ENCODE measurements at places on chromosomes 16 and 17.

DNA sequence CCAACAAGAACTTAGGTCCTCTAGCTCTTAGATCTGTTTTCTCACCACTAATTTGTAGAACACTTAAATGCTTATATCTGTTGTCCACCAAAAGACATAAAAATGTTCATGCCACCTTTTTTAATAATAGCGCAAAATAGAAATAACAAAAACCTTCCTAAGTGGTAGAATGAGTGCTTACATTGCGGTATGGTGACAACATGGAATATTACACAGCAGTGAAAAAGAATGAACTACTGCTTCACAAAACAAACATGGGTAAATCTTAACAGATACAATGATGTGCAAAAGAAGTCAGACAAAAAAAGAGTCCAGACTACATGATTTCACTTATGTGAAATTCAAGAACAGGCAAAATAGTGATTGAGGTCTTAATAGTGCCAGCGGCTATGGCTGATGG lies 351.1 kb downstream of the CA10 start:
- DNase-seq, result no peak

DNA sequence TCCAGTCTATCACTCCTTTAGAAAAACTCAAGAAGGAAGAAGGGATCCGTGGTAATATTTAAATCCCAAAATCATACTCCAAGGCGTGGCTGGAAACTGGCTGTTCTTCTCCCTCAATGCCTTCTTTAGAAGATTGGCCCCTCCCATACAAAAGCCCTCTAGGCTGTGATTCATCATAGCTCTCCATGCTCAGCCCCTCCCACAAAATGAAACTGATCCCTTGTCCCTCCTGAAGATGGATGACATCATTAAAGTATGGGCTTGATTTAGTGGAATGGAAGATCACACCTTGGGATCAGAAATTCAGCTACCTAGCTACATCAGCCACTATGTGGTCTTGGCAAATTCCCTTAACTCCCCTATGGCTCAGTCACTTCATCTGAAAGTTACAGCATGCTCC lies 4.1 kb downstream of the GRIN2A start:
- no peak for DNase-seq

DNA sequence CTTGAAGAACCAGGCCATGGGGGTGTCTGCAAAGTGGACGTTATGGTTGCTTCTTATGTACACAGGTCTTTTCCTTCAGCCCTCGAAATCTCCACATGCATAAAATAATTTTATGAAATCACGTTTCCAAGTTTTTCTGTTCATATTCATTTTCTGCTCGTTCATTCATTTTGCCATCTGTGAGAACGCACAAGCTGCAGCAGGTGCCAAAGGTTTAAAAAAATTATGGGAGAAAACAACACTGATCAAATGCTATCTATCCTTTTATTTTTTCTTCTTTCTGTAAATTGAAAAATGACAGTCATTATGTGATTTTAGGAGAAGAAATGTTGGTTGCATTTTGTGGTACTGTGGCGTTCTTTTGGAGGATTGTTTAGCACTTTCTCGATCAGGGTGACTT lies 15.5 kb downstream of the SPACA3 start:
- no peak for DNase-seq

DNA sequence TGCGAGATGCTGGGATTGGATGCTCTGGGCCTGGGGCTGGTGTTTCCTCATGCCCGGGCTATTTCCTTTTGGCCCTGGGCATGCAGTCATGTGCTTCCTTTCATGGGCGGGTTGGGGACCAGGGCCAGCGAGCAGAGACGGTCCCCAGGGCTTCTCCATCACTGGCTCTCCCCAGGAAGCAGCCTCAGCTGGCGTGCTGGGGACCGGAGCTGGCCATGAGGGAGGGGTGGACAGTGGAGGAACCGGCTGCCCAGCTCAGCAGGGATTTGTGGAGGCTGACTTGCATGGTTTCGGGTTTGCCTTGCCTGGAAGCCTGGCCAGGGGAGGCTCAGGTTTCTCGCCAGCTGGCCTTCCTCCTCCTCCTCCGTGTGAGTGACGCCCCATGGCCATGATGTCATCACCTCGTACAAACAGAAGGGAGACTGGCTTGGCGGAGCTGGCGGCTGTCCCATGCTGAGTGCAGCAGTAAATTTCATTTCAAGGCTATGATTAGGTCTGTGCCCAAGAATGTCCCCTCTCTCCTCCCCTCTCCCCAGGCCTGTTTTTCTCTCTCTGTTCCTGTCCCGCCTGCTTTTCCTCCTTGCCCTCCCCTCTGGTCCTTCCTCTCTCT lies 8.9 kb upstream of the TIMP2 start:
- DNase-seq, result peak; percentile 90

- no peak for DNase-seq
Measured at GRCh38 chr17:30297715-30298114, 6.0 kb upstream of the BLMH start.

DNA sequence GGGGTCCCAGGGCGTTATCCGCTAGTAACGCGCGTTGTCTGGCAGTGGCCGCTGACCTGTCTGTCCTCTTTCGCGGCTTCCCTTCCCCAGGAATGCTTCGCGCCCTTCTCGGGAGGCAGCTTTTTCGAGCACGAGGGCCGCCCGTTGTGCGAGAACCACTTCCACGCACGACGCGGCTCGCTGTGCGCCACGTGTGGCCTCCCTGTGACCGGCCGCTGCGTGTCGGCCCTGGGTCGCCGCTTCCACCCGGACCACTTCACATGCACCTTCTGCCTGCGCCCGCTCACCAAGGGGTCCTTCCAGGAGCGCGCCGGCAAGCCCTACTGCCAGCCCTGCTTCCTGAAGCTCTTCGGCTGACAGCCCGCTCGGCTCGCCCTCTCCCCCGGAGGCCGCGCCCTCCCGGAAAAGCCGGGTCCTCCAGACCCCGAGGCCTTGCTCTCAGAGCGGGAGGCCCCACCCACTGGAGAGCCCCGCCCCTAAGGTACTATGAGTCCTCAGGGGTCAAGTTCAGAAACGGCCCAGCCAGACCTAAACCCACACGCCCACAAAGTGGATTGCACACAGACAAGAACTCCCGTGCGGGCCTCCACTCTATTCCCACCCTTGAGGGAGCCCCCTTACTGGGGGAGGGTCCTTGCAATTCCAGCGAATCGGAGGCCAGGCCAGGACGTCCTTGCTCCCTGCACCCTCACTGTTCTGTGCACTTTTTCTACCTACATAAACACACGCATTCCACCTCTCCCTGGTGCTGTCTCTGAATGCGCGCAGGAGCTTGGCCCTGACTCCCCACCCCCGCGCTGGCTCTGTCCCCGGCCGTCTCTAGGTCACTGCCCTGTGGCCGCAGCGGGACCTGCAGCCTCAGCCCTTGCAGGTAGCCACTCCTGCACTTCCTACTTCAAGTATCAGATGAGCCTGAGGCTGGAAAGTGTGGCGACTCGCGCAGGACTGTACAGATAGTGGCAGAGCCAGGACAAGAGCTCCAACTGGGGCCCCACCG lies 5.4 kb upstream of the SLC5A2 start:
- peak; percentile 81 for DNase-seq

GRCh38 chr17:13086142-13086769 lies 68.4 kb upstream of the ELAC2 start:
- DNase-seq, result no peak

GRCh38 chr17:12644623-12645022 lies 21.1 kb upstream of the MYOCD start:
- no peak for DNase-seq

- peak; percentile 87 for DNase-seq
Measured at GRCh38 chr17:50866950-50867362, 802 bp upstream of the TOB1 start.

DNA sequence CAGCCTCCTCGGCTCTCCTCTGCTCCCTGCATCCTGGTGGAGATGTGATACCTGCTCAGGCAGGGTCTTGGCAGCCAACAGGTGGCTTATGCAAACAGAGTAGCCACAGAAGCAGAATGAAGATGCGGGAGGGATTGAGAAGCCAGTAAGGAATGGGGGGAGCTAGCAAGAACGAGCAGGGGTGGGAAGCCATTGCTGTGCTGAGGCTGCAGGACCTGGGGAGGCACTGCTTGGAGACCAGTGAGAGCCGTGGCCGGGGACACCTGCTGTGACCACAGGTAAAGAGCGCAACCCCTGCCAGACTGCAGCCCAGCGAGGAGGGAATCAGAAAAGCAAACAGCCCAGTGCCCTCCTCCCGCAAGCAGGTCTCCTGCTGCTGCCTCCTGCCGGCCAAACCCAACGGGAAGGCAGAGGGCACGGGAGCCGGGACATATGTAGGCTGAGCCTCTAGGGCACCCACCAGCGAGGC lies 14.7 kb downstream of the AIPL1 start:
- DNase-seq, result peak; percentile 65
